ENCODE measurements at places on chromosomes 1 and 21.

DNA sequence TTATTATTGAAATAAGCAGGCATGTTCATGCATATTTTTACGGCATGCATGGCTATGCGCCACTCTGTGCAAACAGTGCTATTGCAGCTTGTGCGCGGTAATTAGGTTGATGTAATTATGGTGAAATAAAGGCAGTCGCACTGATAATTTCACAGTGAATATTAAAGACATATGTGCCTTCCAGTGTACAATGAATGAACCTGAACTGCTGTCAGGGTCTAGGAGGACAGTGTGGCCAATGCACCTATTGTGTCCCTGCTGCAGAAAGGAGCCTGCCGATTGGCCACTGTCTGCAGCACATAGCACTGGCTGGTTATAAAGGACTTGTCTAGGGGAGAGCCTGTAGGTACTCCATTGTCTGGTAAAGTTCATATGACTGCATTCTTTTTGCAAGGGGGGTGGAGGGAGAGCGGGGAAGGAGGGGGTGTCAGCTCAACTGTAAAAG, 340.4 kb downstream of the USP25 start:
- DNase-seq = no peak

DNA sequence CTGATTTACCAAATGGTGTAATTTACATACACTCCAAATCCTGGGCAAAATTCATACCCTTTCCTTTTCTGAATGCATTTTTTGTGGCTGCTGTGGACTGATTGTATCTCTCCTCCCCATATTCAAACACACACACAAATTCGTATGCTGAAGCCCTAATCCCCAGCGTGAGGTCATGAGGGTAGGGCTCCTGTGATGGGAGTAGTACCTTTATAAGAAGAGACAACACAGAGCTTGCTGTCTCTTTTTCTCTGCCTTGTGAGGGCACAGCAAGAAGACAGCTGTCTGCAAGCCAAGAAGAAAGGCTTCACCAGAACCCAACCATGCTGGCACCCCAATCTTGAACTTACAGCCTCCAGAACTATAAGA, 24.4 kb downstream of the DUSP10 start:
- no peak for DNase-seq

- DNase-seq = no peak
These were observed 18.7 kb downstream of the IL23R start for GRCh38 chr1:67184838-67185421.

DNA sequence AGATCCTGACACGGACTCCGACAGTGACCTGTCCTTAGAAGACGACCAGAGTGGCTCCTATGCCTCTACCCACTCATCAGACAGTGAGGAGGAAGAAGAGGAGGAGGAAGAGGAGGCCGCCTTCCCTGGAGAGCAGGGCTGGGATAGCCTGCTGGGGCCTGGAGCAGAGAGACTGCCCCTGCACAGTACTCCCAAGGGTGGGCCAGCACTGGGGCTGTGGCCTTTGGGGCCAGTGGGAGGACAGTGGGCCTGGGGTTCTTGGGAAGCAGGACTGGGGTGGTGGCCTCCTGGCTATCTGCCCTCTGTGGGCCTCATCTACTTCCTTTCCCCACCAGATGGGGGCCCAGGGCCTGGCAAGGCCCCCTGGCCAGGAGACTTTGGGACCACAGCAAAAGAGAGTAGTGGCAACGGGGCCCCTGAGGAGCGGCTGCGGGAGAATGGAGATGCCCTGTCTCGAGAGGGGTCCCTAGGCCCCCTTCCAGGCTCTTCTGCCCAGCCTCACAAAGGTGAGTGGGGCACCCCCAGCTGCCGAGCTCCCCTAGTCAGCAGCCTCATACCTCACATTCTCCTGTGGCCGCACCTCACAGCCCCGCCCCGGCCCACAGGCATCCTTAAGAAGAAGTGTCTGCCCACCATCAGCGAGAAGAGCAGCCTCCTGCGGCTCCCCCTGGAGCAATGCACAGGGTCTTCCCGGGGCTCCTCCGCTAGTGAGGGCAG, 10.0 kb downstream of the PSRC1 start:
- no peak for DNase-seq

- DNase-seq = no peak
These were observed 134.6 kb upstream of the PDE4B start for GRCh38 chr1:65658122-65658521.

DNA sequence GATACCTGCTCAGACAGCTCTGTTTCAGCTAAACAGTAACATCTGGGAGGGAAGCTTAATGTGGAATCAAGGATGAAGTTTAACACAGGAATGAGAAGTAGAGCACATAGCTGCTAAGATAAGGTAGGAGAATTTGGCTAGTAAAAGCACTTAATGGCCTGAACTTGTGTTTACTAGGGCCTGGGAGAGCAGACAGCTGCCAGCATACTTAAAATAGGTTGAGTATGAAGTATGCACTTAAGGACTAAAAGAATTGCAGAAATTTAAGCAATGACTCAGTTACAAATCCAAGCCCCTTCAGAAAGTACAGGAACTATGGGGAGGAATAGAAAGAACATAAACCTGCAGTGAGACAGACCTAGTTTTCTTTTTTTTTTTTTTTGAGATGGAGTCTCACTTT, 53.0 kb downstream of the BACH1 start:
- no peak for DNase-seq

Measured in NCI-H2107 (cell line).